ENCODE measurements at places on chromosomes 5 and 9.

- no peak for DNase-seq
Observed at GRCh38 chr5:17305964-17306725, 88.7 kb downstream of the BASP1 start.

DNA sequence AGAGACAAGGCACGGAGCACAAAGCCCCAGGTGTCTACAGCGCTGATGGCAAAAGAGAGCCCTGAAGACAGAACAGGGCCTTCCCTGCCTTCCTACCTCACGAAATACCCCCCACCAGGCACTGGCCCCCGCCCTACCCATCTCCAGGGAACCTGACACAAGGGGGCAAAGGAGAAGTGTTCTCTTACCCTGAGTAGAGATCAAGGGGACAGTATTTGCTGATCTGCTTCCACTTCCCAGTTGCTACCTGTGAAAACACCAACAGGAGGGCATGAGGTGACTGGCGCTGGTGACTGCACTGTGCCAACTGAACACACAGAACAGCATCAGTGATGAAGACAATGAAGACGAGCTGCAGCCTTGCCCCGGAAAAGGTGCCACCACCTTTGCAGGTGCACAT, 27.4 kb downstream of the IPPK start:
- DNase-seq: no peak

DNA sequence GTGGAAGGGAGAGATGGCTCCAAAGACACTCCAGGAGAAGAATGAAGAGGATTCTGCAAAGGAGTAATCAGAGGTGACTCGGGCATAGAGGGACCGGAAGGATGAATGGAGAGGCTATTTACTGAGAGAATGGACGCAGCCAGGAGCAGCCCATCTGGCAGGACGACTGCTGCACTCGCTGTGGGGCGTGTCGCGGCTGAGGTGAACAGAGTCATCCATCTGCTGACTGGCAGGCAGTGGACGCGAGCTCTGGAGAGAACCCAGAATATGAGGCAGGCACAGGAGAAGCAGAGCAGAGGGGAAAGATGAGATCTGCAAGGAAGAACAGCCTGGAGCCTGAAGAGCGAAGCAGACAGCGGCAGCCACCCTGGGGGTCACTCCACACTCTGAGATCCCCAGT, 16.4 kb downstream of the FGF1 start:
- DNase-seq: no peak

GRCh38 chr9:116233160-116233530, 79.6 kb downstream of the PAPPA start:
- no peak for DNase-seq

DNA sequence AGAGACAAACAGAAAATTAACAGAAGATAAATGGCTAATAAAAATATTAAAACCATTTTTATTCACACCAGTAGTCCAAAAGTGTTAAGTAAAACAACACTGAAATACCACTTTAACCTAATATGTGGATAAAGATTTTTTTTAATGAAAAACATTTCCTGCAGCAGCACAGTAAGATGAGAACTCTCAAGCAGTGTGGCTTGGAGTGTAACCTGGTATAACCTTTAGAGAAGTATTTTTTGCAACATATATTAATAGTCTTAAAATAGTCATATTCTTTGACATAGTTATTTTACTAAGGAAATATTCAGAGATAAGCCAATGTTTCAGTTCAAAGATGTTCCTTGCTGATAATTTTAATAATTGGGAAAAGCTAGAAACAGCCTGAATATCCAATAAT, 644.4 kb downstream of the PDE4D start:
- DNase-seq: no peak

- no peak for DNase-seq
Observed at GRCh38 chr5:179269781-179270543, 75.3 kb downstream of the ADAMTS2 start.

- no peak for DNase-seq
Observed at GRCh38 chr9:80040457-80040856, 468.7 kb downstream of the TLE4 start.

DNA sequence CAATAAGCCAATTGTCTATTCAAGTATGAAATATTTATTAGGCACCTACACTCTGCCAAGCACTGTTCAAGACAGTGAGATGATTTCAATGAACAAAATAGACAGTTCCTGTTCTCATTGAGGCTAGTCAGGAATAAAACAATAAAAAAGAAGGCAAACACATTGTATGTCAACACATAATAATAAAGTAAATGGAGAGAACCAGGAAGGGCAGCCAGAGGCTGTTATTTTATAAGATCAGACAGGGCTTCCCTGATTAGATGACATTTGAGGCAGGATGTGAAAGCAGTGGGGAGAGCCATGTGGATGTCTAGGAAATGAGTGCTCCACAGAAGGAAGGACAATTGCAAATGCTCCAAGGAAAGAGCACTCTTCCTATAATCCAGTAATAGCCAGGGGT, 2371.1 kb downstream of the MAT2B start:
- DNase-seq: no peak

DNA sequence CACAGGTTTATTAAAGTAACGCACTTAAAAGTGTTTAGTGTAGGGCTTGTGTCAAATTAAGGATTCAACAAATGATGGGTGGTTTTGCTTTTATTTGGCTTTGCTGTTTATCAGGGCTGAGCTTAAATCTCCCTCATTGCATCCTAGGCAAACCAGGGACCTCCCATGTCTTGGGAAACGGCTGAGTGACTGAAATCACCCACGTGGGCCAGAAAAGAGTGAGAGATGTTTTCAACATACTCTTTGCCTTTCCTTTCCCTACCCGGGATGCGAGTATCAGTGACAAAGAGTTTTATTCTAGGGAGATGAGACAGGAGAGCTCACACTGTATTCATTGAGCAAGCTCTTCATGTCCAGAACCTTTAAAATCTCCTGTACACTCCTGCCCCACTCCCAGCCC, 23.3 kb downstream of the KCNMB1 start:
- no peak for DNase-seq

DNA sequence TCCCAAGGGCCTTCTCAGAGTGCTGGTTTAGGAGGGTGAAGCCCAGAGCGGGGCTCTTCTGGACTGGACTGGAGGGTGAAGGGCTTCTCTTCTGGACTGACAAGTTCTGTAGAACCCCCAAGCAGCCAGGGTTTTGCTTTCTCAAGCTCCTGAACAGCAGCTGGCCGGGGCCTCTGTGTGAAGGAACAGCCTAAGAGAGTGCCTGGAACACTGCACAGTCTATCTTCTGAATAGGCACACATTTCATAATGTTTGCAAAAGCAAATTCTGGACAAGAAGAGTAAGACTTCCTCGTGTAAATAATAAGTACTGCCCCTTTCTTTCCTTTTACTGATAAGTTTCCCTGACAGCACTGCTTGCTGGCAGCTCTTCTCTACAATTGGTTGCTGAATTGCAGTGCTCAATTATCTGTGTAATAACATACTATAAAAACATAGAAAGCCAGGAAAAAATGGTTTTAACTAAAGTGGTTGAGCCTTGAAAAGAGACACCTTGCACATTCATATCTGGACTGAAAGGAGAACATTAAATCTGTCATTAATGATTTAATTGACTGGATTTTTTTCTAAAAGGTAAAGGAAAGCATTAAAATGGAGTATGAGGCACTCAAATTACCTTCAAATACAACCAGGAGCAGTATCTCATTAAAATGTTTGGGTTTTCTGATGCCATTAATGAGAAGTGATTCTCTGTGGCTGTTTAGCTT, 20.5 kb downstream of the MAST4 start:
- DNase-seq: no peak

DNA sequence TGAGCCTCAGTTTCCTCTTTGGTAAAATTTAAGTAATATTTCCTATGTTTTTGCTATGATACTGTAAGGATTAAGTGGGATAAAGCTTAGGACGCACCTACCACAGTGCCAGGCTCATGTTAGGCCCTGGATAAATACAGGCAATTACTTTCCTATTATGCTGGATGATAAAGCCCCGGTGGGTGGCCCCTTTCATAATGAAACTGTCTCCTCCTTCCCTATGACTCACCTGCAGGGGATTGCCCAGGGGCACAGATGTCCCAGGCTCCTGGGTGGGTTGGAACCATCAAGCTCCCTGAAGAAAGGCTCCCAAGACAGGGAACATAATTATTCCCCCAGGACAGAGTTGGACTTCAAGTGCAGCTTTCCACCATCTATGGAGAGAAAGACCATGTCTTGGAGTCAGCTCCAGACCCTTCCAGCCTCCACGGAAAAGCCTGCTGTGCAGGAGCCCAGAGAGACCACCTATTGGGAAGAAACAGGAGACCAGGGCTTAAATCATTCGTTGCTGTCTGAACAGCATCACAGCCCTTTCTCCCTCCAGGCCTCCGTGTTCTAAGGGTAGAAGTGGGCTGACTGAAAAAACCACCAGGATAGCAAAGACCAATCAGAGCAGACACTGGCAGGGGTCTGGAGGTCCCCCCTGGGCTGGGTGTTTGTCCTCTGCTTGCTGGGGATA, 43.2 kb upstream of the FOXE1 start:
- no peak for DNase-seq

DNA sequence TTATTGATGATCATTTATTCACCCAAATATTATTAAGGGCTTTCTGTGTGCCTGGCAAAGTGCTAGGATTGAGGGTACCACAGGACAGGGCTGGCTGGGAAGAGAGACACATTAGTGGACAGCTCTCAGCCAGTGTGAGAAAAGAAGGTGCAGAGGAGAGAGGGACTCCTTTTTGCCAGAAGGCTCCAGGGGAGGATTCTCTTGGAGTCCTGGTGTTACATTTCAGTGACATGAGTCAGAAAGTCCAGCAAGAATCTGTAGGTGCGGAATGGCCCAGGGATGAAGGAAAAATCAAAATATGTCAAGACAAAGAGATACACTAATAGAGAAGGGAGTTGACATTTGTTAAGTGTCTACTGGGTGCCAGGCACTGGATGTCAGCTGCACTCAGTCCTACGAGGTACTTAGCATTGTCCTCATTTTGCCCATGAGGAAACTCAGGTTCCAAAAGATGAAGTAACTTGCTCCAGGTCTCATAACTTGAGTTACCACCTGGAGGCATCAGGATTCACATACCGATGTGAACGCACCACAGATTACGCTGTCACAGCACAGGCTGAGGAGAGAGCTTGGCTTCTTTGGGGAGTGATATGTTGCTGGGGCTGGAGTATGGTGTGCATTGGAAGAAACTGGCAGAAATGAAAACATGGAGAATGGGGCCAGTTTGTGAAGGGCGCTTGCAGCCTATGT, 60.5 kb downstream of the RASGRF2 start:
- DNase-seq: no peak

DNA sequence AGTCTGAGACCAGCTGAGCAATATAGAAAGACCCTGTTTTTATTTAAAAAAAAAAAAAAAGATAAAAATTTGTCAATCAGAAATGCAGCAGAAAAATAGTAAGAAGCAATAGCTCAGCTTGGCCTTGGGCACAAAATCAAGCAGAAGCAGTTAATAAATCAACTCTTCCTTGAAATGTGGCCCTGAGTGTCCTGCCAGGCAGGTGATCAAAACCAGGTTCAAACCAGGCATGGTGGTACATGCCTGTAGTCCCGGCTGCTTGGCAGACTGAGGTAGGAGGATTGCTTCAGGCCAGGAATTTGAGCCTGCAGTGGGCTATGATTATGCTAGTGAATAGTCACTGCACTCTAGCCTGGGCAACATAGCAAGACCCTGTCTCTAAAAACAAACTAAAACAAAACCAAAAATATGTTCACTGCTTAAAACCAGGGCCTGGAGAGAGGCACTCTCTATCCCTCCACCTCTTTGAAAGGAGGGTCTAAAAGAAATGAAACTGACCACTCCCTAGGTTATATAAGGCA, 27.9 kb upstream of the KLF9 start:
- no peak for DNase-seq

DNA sequence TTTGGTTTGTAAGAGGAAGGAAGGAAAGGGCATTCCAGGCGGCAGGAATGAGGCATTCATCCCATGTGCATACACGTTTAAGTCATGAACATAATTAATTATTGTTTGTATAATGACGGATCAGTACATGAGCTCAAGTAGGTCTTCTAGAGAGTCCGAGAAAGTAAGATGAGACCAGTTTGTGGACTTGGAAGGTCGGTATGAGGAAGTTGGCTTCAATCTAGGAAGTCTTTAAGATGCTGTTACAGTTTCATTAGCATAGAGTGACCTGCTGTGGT, 2.1 kb downstream of the GTF3C4 start:
- no peak for DNase-seq

GRCh38 chr5:60295423-60295822, 401.9 kb upstream of the PDE4D start:
- DNase-seq: no peak

DNA sequence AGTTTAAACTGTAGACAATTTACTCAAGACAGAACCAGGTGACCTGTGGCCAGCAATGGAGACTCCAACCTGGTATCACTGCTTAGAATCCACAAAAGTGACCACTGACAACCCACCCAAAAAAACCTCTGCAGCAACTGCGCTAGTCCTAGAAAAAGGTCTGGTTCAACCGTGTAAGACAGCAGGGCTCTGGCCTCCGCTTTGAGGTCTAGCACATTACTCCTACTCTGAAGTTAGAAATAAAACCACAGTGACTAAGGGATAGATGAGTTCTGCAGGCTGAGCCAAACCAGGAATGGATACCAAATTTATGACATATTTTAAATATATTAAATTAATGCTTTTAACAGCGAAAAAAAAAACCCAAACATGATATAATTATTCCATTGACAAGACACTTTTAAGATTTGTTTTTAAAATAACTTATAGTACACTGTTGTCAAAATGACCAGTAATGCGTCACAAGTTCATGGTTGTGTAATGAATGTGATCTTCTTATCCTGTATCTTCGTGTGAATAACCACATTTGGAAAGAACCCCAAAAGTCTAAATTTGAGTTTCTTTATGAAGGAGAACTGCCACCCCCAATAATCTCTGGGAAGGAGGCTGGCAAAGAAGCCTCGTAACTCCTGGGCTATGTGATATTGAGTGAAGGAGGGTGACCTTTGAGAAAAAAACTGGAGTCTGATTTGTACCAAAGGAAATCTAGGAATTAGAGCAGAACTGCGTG, 101.9 kb upstream of the SLC44A1 start:
- DNase-seq: no peak

- DNase-seq: no peak
Observed at GRCh38 chr9:34520096-34520495, 2.7 kb downstream of the ENHO start.

DNA sequence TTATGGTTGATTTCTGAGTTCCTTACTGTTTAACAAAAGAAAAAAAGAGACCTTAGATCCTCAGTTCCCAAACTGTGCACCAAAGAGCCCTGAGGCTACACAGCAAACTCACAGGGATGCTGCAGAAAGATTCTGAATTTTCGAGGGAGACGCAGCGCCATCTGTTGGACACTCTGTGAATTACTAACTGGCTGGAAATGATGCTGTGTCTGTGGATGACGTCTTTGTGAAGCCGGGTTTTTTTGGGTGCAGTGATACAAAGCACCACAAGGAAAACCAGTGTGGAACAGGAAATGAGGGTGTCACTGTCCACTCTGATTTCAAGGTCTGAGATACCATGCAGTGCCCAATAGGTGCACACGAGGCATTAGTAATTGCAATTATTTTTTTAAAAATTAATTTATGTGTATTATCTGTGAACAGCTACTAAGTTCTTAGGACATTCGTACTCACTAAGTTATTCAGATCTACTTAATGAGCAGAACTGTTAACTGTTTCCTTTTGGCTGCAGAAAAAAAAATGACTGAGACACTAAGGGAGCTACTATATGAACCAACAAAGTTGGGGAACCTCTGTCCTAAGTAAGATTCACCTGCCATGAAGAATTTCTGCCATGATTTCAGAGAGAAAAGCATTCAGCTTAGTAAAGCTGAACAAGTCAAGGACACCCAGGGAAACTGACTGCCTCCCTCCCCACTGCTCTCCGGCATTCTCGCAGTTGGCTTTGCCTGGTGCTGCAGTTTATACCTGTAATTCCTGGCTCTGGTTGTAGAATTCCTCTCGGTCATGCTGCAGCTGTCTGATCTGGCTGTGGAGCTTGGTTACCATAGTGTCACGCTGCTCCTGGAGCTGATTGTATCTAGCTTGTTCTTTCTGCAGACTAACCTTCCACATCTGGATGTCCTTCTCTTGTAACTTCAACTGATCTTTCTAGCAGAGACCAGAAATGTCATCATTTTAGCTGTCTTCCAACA, 23.4 kb downstream of the SPACA9 start:
- DNase-seq: peak; percentile 65
